ENCODE measurements at places on chromosomes 4 and X.

GRCh38 chr4:23811161-23811560 is 78.7 kb downstream of the PPARGC1A start:
- DNase-seq, result no peak

DNA sequence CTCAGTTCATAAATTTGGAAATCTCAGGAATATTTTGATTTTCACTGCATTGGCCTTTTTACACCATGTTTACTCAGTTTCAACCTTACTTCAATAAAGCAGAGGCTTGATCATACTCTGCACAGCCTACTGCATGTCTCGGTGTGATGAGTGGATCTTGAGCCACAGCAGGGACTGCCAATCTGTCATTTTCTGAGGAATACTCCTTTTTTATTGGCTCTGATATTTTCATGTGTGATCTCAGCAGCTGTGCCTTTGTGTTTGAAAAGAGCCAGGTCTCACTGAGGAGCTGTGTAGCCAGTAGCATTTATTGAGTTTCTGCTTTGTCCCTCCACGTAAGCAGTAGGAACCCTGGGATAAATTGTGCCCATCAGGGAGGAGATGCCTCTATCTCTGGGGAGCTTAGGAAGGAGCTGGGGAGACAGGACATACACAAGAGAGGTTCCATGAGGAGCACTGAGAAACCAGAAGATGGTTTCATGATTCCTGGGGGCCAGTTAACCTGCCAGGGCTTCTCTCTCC is 18.9 kb upstream of the TRIM2 start:
- no peak for DNase-seq

DNA sequence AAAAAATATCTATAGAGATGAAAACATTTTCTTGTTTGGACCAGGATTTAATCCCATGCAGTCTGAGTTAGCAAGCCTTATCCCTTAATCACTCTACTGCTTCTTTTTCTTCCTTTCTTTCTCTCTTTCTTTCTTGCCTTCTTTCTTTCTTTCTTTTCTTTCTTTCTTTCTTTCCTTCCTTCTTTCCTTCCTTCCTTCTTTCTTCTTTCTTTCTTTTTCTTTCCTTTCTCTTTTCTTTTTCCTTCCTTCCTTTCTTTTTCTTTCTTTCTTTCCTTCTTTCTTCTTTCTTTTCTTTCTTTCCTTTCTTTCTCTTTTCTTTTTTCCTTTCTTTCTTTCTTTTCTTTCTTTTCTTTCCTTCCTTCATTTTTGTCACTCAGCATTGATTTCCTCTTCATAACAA is 434.6 kb downstream of the FAT4 start:
- DNase-seq, result no peak

GRCh38 chr4:125826801-125827695 is 512.3 kb downstream of the FAT4 start:
- DNase-seq, result no peak

DNA sequence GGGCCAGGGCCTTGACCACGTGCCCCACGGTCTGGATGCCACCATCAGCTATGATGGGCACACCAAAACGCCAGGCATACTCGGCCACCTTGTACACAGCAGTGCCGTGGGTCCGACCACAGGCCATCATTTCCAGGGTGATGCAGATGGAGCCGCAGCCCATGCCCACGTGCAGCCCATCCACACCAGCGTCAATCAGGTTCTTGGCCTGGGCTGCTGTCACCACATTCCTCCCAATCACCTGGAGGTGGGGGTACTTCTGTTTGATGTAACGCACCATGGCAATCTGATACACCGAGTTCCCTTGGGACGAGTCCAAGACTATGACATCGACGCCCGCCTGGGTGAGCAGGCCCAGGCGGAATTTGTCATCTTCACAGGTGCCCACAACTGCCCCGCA is 221.2 kb upstream of the ATP6AP2 start:
- no peak for DNase-seq

GRCh38 chr4:159390648-159391047 is 287.8 kb downstream of the RAPGEF2 start:
- no peak for DNase-seq

DNA sequence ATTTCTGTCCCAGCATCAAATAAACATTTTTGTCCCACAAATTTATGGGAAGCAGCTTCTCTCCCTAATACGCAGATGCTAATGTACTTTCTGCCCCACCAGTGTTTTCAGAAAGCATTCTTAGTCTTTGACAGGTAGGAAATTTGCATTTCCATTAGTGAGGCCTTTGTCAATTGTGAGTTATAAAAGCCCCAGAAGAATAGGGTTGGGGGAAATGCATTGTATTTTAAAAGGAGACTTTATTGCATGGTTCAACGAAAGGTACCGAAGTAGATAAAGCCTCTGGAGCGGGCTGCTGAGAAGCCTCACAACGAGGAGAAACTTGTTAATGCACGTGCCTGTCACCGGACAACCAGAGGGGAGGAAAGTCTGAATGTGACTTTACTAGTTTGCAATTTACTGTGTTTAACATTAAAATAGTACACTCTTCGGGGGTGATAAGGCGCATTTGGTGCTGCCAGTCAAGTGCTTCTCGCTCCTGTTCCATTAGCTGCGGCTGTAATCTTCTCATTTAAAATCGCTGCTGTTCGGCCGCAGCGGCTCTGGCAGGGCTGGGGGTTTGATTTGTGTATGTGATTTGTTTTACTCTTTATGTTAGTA is 63.4 kb downstream of the DCTD start:
- DNase-seq, result no peak

DNA sequence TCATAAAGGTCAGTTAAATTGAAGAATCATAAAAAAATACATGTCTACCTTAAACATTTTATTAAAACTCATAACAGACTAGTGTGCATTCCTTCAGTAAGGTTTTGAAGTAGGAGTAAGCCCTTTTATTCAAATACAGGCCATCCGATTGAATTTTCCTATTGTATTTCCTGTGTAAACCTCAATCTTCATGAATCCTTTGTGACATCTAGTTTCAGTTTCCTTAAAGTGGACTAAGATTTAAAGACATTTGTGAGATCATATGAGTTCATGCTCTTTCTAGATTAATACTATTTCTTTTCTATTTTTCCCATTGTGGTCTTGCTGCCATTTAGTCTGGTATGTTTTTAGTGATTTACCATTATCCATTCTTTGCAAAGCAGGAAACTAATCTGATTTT is 644.7 kb upstream of the BOD1L1 start:
- no peak for DNase-seq

DNA sequence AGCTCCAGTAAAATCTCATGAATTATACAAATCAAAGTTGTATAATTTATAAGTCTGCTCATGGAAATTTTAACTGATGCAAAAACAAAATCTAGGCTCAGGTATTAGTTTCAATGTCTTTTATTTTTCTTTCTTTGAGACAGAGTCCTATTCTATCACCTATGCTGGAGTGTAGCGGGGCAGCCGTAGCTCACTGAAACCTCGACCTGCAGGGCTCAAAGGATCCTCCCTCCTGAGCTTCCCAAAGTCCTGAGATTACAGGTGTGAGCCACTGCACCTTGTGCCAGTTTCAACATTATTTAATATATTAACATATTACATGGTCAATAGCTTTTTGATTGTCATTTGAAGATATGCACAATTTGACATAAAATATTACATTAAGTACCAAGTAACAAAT is 678.7 kb downstream of the ARAP2 start:
- no peak for DNase-seq

DNA sequence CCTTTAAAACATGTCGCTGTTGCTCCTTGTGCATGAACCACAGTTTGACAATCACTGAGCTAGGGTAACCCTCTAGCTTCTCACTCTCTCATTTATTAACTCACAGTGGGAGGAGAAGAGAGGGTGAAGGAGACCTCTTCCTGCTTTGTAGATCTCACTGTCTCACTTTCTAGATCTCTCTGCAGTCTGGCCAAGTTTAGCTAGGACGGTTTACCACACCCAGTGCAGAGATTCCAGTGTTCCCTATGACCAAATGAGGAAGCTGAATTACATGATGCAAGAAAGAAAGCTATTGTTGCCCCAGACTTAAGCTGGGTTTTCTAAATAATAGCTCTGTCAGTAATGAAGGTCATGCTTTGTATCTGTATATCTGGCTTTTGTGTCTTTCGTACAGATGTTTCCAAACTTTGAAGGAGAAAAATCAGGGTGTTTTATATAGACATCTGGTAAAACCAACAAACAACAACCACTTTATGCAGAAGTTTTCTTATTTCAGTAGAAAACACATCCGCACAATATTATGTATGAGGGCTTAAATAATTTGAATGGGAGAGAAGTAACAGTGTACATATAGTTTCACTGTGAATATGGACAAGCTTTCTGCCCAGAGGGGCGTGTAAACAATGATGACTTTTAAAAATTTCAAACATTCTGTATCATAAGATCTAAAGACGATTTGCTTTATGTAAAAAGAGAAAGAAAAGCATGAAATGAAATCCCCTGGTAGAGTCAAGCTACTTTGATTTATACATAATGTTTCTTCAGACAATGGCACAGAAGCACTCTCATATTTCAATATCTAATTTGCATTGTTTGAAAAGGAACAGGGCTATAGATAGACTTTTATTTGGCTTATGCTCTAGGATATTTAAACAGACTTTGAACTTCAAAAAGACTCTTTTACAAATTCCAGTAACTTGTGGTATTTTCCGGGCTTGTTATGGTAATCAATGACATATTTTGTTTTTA is 582.3 kb downstream of the FSTL5 start:
- no peak for DNase-seq
